Neuronal stem cell (in vitro differentiated cells): ENCODE measurements at places on chromosomes 3 and 15.

- no peaks in the 10 kb centered on the region for H3K36me3 ChIP-seq
- no peak overlapping the region for H3K4me3 ChIP-seq
- H3K4me1 ChIP-seq, result no peaks in the 10 kb centered on the region
- no peaks in the 10 kb centered on the region for H3K27me3 ChIP-seq
- peak; percentile 29 for DNase-seq
Observed at GRCh38 chr3:146640955-146641867, 36.1 kb upstream of the PLSCR5 start.

- H3K4me1 ChIP-seq, result peaks cover 29% of the 10 kb centered on the region
- H3K27me3 ChIP-seq, result no peaks in the 10 kb centered on the region
- H3K36me3 ChIP-seq, result peaks cover 52% of the 10 kb centered on the region
- H3K27ac ChIP-seq, result no peak overlapping the region
- DNase-seq, result no peak
Observed at GRCh38 chr15:68205954-68206539, 915 bp upstream of the CALML4 start.

DNA sequence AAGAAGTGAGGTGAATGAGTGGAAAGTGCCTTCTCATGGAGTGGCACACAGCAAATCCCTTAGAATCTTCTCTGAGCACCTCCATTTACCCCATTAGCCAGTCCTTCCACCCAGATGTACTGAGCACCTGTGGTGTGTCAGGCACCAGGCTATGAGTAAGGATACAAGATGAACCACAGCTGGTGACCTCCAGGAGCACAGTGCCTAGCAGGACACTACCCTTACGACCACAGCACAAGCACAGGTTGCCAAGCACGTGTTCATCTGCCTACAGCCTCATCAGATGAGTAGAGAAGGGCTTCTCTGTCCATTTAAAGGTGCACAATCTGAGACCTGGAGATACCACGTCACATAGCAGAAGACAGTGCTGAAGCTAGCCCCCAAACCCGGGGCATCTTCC is 6.2 kb downstream of the MYLK start:
- H3K27ac ChIP-seq, result no peak overlapping the region
- peaks cover 6% of the 10 kb centered on the region for H3K4me1 ChIP-seq
- no peaks in the 10 kb centered on the region for H3K36me3 ChIP-seq
- H3K27me3 ChIP-seq, result no peaks in the 10 kb centered on the region
- no peak overlapping the region for H3K4me3 ChIP-seq
- no peak for DNase-seq

DNA sequence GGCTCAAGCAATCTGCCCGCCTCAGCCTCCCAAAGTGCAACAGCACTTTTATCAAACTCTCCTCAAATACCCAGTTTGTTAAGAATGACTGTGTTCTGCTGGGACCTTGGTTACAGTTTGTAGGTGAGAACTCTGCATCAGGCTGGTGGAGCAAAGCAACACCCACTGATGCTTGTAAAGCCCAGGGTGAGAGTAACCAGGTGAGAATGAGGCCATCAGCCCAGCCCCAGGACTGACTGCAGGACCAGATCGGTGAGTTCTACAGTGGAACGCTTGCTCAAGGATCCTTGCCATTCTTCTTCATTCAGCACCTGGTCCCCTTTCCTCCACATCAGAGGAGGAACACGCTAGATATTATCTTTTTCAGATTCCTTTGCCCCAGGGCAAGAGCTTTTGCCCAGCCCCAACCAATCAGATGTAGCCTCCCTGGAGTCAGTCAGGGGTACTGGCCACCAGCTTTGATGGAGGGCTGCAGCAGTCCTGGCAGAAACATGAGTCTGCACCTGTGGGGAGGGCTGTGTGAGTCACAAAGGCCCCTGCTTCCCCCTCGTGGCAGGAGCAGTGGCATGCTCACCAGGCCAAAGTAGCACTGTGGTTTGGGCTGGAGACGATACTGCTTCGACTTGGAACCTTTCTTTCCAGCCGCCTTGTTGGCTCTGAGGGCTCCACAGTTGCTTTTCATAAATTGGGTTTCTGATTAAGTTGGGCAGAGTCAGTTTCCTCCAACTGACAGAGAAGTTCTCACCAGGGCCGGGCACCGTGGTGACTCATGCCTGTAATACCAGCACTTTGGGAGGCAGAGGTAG is 3.5 kb upstream of the SHISA5 start:
- DNase-seq, result peak; percentile 48
- H3K27ac ChIP-seq, result no peak overlapping the region
- H3K4me1 ChIP-seq, result peaks cover 15% of the 10 kb centered on the region
- no peak overlapping the region for H3K4me3 ChIP-seq

DNA sequence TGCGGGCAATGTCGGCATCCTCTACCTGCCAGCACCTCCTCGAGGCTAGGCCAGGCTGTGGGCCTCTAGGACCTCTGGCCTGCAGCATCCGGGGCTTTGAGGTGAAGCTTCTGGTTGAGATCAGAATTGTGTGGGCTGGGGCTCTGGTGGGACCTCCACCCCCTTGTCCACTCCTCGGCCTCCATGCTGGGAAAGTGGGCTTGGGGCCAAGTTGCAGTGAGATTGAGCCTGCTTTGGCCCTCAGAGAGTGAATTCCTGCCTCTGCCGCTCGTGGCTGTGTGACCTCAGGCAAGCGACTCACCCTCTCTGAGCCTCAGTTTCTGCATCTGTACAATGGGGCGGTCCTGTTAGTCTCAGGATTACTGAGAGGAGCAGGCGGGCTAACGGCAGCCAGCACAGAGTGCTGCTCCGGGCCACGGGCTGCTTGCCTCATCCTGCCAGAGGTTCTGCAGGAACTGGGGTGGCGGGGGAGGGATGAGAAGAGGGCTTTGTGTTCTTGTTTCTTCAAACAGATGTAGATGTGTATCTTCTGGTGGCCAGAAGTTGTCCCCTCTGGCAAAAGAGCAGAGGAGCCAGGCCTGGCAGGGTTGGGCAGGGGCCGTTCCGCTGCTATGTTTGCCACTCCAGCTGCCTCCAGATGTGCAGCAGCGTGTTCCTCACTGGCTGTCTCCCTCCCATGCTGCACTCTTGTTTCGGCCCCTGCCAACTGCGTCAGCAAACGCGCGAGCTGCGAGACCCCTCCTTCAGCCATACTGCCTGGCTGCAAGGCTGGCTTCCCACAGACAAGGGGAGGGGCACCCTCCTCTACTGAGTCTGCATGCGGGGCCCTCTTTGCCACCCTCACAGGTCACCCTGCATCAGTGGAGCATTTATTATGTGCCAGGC is 33.7 kb downstream of the FBLN2 start:
- no peaks in the 10 kb centered on the region for H3K4me1 ChIP-seq
- H3K27ac ChIP-seq, result no peak overlapping the region
- H3K4me3 ChIP-seq, result no peak overlapping the region
- H3K27me3 ChIP-seq, result no peaks in the 10 kb centered on the region
- no peaks in the 10 kb centered on the region for H3K36me3 ChIP-seq

- H3K4me1 ChIP-seq, result peaks cover 1% of the 10 kb centered on the region
- DNase-seq, result no peak
- no peak overlapping the region for H3K27ac ChIP-seq
- H3K4me3 ChIP-seq, result no peak overlapping the region
- no peaks in the 10 kb centered on the region for H3K27me3 ChIP-seq
Observed at GRCh38 chr15:85451099-85451700, 70.8 kb downstream of the AKAP13 start.

DNA sequence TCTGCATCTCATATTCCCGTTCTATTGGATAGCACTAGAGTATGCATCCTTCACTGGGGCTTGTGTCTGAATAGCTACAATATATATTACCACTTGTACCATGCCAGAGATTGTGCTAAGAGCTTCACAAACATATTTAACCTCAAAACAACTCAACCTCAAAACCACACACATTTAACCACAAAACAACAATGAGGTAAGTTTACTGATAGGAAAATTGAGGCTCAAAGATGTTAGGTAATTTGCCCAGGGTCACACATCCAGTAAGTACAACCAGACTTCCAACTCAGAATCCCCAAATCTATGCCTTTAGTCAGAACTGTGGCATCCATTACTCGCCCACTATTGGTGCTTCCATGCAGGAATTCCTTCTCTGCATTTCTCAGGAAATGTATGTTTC is 220.0 kb downstream of the FAM43A start:
- DNase-seq, result no peak
- no peak overlapping the region for H3K4me3 ChIP-seq
- no peaks in the 10 kb centered on the region for H3K36me3 ChIP-seq
- no peaks in the 10 kb centered on the region for H3K27me3 ChIP-seq

- H3K27me3 ChIP-seq, result no peaks in the 10 kb centered on the region
- DNase-seq, result no peak
Observed at GRCh38 chr3:52451237-52452083, 2.4 kb downstream of the TNNC1 start.

- DNase-seq, result peak; percentile 78
- peaks cover 11% of the 10 kb centered on the region for H3K4me1 ChIP-seq
- H3K4me3 ChIP-seq, result peak within 1 kb of the TSS; percentile 70
- no peaks in the 10 kb centered on the region for H3K27me3 ChIP-seq
- H3K27ac ChIP-seq, result peak within 1 kb of the TSS; percentile 92
- H3K36me3 ChIP-seq, result no peaks in the 10 kb centered on the region
Observed at GRCh38 chr3:64687781-64688604, at the start of gene ADAMTS9. ADAMTS9 (minus strand) TSS chr3:64688000; CDS start chr3:64687657, 343 bp downstream.

- no peaks in the 10 kb centered on the region for H3K27me3 ChIP-seq
- H3K36me3 ChIP-seq, result no peaks in the 10 kb centered on the region
- H3K27ac ChIP-seq, result peak overlapping the region; percentile 41
- peak overlapping the region; percentile 90 for H3K4me3 ChIP-seq
Observed at GRCh38 chr3:197750396-197750831, 731 bp downstream of the FYTTD1 start.

DNA sequence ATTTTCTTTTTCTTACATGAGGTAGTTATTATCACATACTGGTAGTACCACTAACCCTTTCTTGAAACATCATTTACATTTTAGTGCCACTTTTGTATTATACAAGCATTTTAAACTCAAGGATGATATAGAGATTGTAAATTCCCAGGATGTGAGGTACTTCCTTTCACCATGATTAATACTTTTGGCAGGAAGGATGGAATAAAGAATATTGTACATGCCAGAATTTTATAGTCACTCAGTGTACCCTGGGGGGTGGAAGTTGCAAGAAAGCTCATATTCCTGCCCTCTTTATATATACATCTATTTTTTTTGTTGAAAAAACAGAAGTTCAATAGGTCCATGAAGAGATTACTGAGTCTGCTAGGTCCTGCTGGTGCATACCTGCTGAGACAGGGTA is 141.0 kb upstream of the PLSCR5 start:
- H3K27ac ChIP-seq, result no peak overlapping the region
- H3K4me1 ChIP-seq, result no peaks in the 10 kb centered on the region
- no peak overlapping the region for H3K4me3 ChIP-seq
- no peak for DNase-seq
- H3K27me3 ChIP-seq, result no peaks in the 10 kb centered on the region

- H3K36me3 ChIP-seq, result peaks cover 4% of the 10 kb centered on the region
- H3K4me1 ChIP-seq, result no peaks in the 10 kb centered on the region
- no peak for DNase-seq
- no peaks in the 10 kb centered on the region for H3K27me3 ChIP-seq
- no peak overlapping the region for H3K27ac ChIP-seq
Observed at GRCh38 chr3:185470323-185470722, 28.5 kb downstream of the TMEM41A start.

- no peak overlapping the region for H3K27ac ChIP-seq
- H3K4me1 ChIP-seq, result no peaks in the 10 kb centered on the region
- no peaks in the 10 kb centered on the region for H3K36me3 ChIP-seq
Observed at GRCh38 chr15:77312523-77312922, 107.4 kb downstream of the PEAK1 start.

- H3K36me3 ChIP-seq, result no peaks in the 10 kb centered on the region
- H3K4me1 ChIP-seq, result no peaks in the 10 kb centered on the region
- no peak overlapping the region for H3K4me3 ChIP-seq
- H3K27me3 ChIP-seq, result no peaks in the 10 kb centered on the region
- H3K27ac ChIP-seq, result no peak overlapping the region
- no peak for DNase-seq
Observed at GRCh38 chr3:188088948-188089685, 64.8 kb upstream of the LPP start.

DNA sequence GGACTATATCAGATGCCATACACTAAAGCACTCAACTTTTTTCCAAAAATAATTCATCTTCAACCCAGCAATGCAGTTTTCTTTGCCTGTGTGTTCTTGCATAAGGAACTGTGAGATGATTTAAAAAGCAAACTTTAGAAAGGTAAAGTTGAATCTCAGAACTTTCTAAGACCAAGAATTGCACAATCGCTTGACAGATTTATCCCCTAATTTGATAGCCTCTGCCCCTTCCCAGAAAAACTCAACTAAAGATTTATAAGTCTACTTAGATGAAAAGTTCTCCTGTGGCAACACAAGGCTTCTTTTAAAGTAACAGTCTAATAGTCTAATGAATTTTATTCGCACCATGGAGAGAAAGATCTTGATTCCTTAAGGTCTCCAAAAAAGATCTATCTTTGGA is 259.3 kb downstream of the MAGI1 start:
- H3K4me3 ChIP-seq, result no peak overlapping the region
- no peaks in the 10 kb centered on the region for H3K36me3 ChIP-seq
- no peak overlapping the region for H3K27ac ChIP-seq
- H3K27me3 ChIP-seq, result no peaks in the 10 kb centered on the region

DNA sequence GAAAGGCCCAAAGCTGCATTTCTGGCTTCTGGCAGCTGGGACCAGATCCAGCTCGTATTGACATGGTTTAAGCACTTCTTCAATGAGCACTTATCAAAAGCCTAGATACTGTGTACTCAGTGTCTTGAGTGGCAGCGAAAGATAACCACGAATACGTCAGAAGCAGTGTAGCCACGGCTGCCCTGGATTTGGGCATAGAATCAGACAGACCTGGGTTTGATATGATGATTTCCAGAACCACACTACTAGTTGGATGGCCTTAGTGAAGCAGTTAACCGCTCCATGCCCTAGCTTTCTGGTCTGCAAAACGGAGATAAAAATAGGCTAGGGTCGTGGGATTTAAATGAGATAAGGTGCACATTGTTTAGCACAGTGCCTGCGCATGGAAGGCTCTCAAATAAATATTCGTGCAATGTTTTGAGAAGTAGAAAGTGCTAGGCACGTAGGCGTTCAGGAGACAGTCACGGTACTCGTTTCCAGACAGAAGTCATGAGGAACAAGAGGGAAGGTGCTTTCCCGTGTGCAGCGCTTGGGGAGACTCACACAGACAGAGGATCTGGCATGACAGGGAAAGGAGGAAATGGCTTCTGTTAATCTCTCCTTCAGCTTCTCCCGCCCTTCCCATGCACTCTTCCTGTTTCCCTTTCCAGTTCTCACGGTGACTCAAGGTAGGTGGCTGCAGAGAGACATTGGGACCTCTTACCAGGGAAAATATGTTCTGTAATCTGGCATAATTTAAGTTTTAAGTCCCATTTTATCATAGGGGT is 70.3 kb downstream of the CCNL1 start:
- no peaks in the 10 kb centered on the region for H3K36me3 ChIP-seq
- H3K4me1 ChIP-seq, result peaks cover 7% of the 10 kb centered on the region
- H3K4me3 ChIP-seq, result no peak overlapping the region
- no peak overlapping the region for H3K27ac ChIP-seq

- H3K36me3 ChIP-seq, result peaks cover 99% of the 10 kb centered on the region
- H3K4me3 ChIP-seq, result no peak overlapping the region
- H3K4me1 ChIP-seq, result no peaks in the 10 kb centered on the region
- no peak overlapping the region for H3K27ac ChIP-seq
- no peaks in the 10 kb centered on the region for H3K27me3 ChIP-seq
Observed at GRCh38 chr3:15042936-15043335, 22.2 kb downstream of the MRPS25 start.
